Naive thymus-derived CD8-positive, alpha-beta T cell (primary cell): ENCODE measurements at places on chromosomes 13 and 19.
A peak's percentile ranks its signal among the peaks of the same experiment; 100 is the strongest.

DNA sequence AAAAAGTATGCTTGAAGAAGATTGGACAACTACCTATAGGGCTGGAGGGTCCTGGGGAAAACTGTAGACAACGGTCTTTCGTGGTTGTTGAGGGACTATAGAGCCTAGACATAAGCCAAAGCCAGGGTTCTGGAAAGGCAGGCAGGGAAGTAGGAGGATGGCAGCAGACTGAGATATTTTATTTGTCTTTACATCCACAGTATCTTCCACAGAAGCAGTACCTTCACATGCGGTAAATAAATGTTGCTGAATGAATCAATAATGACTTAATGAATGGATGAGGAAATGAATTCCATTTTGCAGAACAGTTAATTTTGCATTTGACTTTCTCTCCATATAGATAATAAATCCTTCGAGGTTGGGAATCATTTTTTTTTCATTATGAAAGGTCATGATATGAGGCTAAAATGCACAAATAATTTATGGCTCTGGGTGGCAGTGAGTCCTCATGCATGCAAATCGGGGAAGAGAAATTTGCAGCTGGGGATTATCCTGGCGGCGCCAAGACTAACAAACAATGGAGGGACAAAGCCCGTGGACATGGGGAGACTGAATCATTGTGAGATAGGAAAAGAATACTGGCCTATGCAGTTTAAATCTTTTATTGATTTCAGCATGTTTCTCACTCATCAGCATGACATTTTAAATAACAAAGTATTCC is 102.0 kb downstream of the ERCC5 start:
- no peak for DNase-seq
- H3K4me1 ChIP-seq = no peaks in the 10 kb centered on the region
- H3K36me3 ChIP-seq = no peaks in the 10 kb centered on the region
- H3K27ac ChIP-seq = no peak overlapping the region

- H3K4me3 ChIP-seq = no peak overlapping the region
- no peak overlapping the region for H3K27ac ChIP-seq
- H3K4me1 ChIP-seq = peaks cover 15% of the 10 kb centered on the region
- DNase-seq = no peak
These were observed 17.4 kb downstream of the PPFIA3 start for GRCh38 chr19:49136771-49137171.

- no peak overlapping the region for H3K4me3 ChIP-seq
- H3K27me3 ChIP-seq = no peaks in the 10 kb centered on the region
- no peak overlapping the region for H3K27ac ChIP-seq
- no peaks in the 10 kb centered on the region for H3K36me3 ChIP-seq
These were observed 35.7 kb downstream of the ZSWIM4 start for GRCh38 chr19:13830741-13831536.

DNA sequence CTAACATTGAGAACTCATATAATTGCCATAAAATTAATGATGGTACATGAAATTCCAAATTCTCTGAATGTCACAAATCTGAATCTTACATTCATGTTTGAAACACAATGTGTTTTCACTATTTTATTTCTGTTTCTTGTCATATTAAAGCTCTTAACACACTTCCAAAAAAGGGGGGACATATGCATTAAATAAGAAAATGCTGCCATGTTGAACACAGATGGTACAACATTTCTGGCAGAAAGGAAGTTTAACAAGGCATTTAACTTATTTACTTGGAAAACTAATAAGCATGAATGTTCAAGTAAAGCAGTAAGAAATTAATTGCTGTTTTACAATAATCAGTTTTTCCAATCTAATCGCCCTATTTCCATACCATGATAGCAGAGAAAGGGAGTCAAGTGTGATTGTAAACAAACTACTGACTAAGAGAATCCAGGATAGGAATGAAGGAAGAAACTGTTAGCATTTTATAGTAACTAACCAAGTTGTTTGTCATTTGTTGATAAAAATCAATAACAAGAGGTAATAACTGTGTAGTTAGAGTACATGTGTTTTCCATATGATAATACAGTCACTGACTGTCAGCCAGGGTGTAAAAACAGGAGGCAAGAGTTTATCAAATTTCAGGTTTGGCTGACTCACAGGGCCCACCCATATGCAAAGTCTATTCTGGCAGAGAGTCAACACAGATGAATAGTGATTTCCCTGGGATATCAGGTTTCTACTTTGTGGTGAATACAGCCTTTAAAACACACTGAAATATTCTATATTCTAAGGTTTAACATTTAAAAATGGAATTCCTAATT is 5.7 kb upstream of the FOXO1 start:
- no peaks in the 10 kb centered on the region for H3K27me3 ChIP-seq
- peaks cover 17% of the 10 kb centered on the region for H3K4me1 ChIP-seq
- no peak overlapping the region for H3K4me3 ChIP-seq
- H3K36me3 ChIP-seq = no peaks in the 10 kb centered on the region
- H3K27ac ChIP-seq = no peak overlapping the region

DNA sequence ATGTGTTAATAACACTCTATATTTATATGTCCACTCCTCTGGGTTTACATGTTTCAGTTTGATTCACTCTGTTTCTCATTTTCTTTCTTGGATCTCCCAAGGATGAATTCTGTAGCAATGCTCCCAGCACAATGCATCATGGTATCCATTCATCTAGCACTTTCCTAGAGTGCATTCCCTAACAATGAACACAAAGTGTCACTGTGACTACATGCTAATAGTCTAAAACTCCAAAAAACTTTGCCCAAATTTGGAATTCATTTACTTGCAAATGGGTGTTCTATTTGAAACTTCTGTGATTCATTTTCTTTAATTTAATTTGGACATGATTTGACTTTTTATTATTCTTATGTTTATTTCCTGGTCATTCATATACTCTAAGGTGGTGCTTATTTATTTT is 286.3 kb downstream of the POU4F1 start:
- peaks cover 4% of the 10 kb centered on the region for H3K27me3 ChIP-seq
- H3K36me3 ChIP-seq = no peaks in the 10 kb centered on the region
- H3K27ac ChIP-seq = no peak overlapping the region
- H3K4me1 ChIP-seq = no peaks in the 10 kb centered on the region

- no peaks in the 10 kb centered on the region for H3K27me3 ChIP-seq
- H3K27ac ChIP-seq = no peak overlapping the region
- no peaks in the 10 kb centered on the region for H3K36me3 ChIP-seq
- no peak overlapping the region for H3K4me3 ChIP-seq
These were observed 23.0 kb upstream of the ATP1A3 start for GRCh38 chr19:42017040-42017439.

- H3K27ac ChIP-seq = no peak overlapping the region
- H3K36me3 ChIP-seq = no peaks in the 10 kb centered on the region
- DNase-seq = no peak
- H3K4me1 ChIP-seq = no peaks in the 10 kb centered on the region
- no peaks in the 10 kb centered on the region for H3K27me3 ChIP-seq
These were observed 652.0 kb downstream of the LIG4 start for GRCh38 chr13:107563099-107563925.

GRCh38 chr19:54916822-54917221 is 10.9 kb downstream of the NCR1 start:
- no peak overlapping the region for H3K27ac ChIP-seq
- peaks cover 27% of the 10 kb centered on the region for H3K4me1 ChIP-seq
- H3K4me3 ChIP-seq = no peak overlapping the region
- H3K27me3 ChIP-seq = peaks cover 4% of the 10 kb centered on the region

GRCh38 chr13:110746438-110746837 is 32.9 kb downstream of the ING1 start:
- peaks cover 2% of the 10 kb centered on the region for H3K27me3 ChIP-seq
- DNase-seq = no peak
- H3K27ac ChIP-seq = no peak overlapping the region
- H3K4me1 ChIP-seq = no peaks in the 10 kb centered on the region
- H3K36me3 ChIP-seq = peaks cover 9% of the 10 kb centered on the region

GRCh38 chr13:35496761-35497386 is 20.4 kb upstream of the MAB21L1 start:
- no peak for DNase-seq
- H3K4me1 ChIP-seq = no peaks in the 10 kb centered on the region
- H3K27ac ChIP-seq = no peak overlapping the region
- no peaks in the 10 kb centered on the region for H3K27me3 ChIP-seq

DNA sequence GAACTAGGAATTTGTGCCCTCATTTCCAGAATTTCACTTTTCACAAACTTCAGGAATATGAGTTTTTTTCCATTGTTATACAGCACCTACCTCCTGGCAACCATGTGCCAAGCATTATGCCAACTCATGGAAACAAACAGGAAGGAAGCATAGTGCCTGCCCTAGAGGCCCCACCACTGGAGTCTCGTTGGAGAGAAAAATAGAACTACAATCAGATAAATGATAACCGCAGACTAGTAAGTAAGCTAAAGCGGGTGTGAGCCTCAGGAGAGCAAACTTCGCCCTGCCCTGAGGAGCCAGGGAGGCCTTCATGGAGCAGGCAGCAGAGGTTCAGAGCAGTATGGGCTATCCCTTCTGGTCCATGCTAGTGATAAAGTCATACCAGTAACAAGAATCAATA is 75.9 kb downstream of the FRY start:
- H3K36me3 ChIP-seq = peaks cover 10% of the 10 kb centered on the region
- no peak for DNase-seq
- no peaks in the 10 kb centered on the region for H3K4me1 ChIP-seq
- no peak overlapping the region for H3K27ac ChIP-seq
- H3K27me3 ChIP-seq = no peaks in the 10 kb centered on the region

DNA sequence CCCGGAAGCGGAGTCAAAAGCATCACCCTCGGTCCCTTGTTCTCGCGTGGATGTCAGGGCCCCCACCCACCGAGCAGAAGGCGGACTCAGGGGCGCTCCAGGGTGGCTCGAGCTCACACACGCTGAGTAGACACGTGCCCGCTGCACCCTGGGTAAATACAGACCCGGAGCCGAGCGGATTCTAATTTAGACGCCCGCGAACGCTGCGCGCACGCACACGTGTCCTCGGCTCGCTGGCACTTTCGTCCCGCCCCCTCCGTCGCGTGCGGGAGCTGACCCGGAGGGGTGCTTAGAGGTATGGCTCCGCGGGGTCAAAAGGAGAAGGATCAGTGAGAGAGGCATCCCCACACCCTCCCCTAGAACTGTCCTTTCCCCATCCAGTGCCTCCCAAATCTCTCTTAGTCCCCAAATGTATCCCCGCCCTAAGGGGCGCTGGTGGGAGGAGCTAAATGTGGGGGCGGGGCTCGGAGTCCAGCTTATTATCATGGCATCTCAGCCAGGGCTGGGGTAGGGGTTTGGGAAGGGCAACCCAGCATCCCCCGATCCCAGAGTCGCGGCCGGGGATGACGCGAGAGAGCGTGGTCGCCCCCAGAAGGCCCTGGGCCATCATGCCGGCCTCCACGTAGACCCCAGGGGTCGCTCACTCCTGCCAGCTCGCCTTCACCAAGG is 451 bp upstream of the ICAM5 start:
- H3K4me3 ChIP-seq = peak overlapping the region; percentile 84
- H3K27ac ChIP-seq = no peak overlapping the region
- peaks cover 35% of the 10 kb centered on the region for H3K4me1 ChIP-seq
- DNase-seq = peak; percentile 56
- peaks cover 36% of the 10 kb centered on the region for H3K27me3 ChIP-seq
- peaks cover 17% of the 10 kb centered on the region for H3K36me3 ChIP-seq

DNA sequence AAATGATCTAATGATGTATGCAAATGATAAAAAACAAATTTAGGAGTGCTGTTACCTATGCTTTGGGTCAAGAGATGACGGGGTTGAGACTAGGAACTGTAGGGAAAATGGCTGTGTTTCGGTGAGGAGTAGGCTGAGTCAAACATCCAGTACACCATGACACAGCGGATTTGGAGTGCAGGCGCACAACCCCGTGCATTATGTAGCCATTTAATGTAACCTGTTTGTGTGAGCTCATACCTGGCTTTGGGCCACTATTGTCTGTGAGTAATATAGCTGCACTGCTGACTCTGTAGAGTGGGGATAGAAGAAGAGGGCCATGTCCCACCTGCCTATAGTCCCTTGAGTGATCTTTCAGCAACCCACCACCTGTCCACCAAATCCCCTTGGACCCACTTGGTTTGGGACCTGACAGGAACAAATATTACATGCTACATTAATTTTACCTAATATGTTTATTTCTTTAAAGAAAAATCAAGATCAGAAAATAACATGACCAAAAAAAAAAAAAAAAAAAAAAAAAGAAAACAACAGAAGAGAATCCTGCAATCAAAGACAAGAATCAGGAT is 95.5 kb upstream of the KLHL1 start:
- no peak for DNase-seq
- no peaks in the 10 kb centered on the region for H3K36me3 ChIP-seq
- H3K4me3 ChIP-seq = no peak overlapping the region
- H3K27ac ChIP-seq = no peak overlapping the region
- no peaks in the 10 kb centered on the region for H3K4me1 ChIP-seq

- no peak overlapping the region for H3K4me3 ChIP-seq
- no peaks in the 10 kb centered on the region for H3K27me3 ChIP-seq
- DNase-seq = no peak
These were observed 190.5 kb upstream of the SOX21 start for GRCh38 chr13:94902722-94903407.

DNA sequence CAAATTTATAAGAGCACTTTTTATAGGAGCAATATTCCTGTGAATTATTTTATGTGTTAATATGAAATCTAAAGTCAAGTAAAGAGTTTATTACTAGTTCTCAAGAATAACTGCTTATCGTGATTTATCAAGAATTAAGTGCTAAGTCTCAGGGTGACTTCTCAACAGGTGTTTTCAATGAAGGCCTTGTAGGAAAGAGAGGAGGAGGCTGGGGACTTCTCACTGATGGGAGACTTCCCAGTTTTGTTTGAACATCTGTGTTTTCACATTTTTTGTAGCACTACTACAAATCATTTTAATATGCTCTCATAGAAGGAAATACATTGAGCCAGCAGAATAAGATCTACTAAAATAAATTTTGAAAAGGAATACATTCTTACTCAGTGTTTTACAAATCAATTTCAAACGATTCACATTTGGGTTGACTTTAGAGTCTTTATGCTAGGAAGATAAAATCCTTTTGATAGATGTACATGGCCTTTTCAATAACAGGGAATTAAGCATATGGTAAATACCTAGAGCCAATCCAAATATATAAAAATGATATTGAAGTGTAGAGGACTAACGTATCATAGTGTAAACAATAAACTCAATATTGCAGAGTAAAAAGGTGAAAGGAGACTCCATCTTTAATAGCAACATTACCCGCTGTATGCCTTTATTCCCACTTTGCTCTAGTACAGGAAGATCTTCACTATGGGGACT is 6.8 kb downstream of the PCDH17 start:
- peaks cover 10% of the 10 kb centered on the region for H3K27me3 ChIP-seq
- DNase-seq = no peak
- H3K36me3 ChIP-seq = no peaks in the 10 kb centered on the region
- no peak overlapping the region for H3K27ac ChIP-seq
- H3K4me3 ChIP-seq = no peak overlapping the region

- H3K4me1 ChIP-seq = no peaks in the 10 kb centered on the region
- no peak overlapping the region for H3K4me3 ChIP-seq
- H3K27me3 ChIP-seq = peaks cover 16% of the 10 kb centered on the region
- no peak for DNase-seq
- H3K36me3 ChIP-seq = no peaks in the 10 kb centered on the region
These were observed 749 bp downstream of the GDF15 start for GRCh38 chr19:18386543-18387271.

DNA sequence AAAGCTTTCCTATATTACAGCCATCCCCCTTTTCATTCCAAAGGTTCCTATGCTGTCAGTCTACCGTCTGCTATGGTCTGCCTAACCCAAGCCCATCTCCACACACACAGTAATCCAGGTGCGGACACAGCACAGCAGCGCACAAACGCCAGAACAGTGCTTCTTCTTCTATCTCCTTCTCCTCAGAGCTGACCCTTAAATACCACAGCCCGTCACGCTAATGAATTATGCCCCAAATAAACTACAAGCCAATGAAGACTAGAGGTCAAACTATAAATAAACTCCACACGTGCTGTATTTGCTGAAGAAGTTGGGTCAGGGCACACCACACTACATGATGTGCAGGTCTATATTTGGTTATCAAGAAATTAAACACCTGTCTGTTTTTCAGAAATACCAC is 71.8 kb downstream of the TBC1D4 start:
- no peaks in the 10 kb centered on the region for H3K36me3 ChIP-seq
- no peaks in the 10 kb centered on the region for H3K4me1 ChIP-seq
- H3K4me3 ChIP-seq = no peak overlapping the region
- no peak overlapping the region for H3K27ac ChIP-seq
- H3K27me3 ChIP-seq = peaks cover 5% of the 10 kb centered on the region
